IPS DF 19.7 (cell line): ENCODE measurements at places on chromosomes 12 and 14.

- DNase-seq, result no peak
These were observed 197.6 kb upstream of the AVPR1A start for GRCh38 chr12:63348556-63348955.

GRCh38 chr14:50452296-50452695 is 55.6 kb upstream of the CDKL1 start:
- no peak for DNase-seq

GRCh38 chr14:89509891-89510290 is 92.9 kb upstream of the FOXN3 start:
- DNase-seq, result no peak

- no peak for DNase-seq
These were observed 65.3 kb downstream of the IFT43 start for GRCh38 chr14:76050797-76051392.

DNA sequence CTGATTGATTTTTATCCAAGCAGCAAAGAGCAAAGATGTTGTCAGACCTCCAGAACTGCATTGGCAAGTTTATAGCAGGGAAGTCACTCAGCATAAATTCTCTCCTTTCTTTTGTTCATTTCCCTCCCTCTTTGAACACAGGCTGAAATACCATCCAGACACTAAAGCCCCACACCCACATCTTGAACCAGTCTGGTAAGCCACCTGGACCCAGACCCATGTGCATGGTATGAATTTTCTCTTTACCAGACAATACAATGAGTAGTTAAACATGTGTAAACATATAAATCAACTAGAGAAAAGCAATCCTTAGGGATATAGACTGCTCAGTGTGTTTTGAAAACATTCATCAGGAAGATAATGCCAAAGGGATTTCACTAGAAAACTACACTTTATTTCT is 488.3 kb upstream of the FLRT2 start:
- DNase-seq, result no peak

- DNase-seq, result no peak
These were observed 44.3 kb downstream of the RNF34 start for GRCh38 chr12:121443911-121444841.

- no peak for DNase-seq
These were observed 292.7 kb upstream of the RTL1 start for GRCh38 chr14:101196051-101196712.

- DNase-seq, result no peak
These were observed 3.2 kb upstream of the HOXC4 start for GRCh38 chr12:54050482-54050810.

DNA sequence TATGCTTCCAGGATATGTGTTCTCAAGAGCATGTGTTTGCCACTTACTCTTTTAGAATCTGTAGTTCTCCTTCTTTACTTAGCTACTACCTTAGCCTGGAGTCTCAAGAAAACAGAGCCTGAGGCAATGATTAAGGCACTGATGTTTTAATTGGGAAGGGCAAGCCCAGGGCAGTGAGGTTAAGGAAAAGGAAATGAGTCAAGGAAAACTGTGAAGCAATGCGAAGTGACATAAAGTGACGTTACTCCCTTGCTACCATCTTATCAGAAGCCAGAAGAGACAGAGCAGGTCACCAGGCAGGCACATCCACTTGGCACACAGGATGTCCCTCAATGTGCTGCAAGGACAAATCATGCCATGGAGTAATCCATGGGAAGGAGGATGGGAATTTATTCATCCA is 11.3 kb upstream of the EML5 start:
- no peak for DNase-seq
